ENCODE measurements at places on chromosomes 11 and 22.

DNA sequence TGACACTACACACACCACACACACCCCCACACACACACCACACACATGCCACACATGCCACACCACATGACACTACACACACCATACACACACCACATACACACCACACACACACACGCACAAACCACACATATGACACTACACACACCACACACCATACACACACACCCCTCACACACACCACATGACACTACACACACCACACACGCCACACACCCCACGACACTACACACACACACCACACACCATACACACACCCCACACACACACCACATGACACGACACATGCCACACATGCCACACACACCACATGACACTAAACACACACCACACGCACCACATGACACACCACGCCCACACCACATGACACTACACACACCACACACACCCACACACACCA lies 101.8 kb upstream of the ASPHD2 start:
- DNase-seq, result no peak

DNA sequence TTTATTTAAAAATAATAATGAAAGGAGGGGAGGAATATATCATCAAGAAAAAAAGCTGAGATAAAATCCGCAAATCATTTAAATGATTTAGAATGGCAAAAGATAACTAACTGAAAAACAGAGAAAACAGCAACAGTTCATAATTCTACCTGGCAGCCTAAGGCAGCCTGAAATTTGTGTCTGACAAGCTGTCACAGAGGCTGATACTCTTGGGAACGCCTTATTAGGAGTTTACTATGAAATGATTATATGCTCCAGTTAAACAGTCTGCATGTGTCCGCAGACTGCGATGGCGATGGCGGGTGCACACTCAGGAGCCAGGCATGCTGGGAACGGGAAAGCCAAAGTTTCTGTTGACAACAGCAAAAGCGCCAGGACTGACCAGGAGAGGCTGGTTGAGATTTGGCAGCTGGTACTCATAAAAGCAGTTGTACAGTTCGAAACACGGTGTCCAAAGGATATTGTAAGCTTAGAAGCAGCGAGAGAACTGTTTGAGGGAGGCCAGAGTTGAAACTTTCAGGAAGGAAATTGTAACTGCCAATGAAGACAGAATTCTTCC lies 172.9 kb upstream of the MPPED2 start:
- no peak for DNase-seq

- DNase-seq, result no peak
These were observed 859.3 kb downstream of the BRD1 start for GRCh38 chr22:48968201-48968959.

- no peak for DNase-seq
These were observed 5.1 kb downstream of the ZNF70 start for GRCh38 chr22:23745791-23746190.

DNA sequence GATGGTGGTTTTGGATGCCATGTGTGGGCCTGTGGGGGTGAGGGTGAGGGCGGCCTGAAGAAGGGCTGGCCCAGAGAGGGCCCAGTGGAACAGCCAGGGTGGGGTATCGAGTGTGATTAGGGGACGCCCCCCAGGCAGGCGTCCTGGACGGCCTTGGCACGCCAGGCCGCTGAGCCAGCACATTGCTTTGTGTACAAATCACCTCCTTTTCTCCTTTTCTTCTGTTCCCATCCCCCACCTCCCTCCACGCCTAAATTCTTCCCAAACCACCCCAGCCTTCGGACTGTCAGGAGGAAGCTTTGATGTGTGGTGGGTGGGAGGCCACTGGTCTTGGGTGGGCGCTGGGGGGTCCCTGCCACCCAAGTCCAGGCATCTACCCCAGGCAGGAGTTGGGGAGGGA lies 7.8 kb upstream of the CD248 start:
- no peak for DNase-seq

GRCh38 chr22:44338177-44338810 lies 25.5 kb upstream of the SHISAL1 start:
- no peak for DNase-seq

DNA sequence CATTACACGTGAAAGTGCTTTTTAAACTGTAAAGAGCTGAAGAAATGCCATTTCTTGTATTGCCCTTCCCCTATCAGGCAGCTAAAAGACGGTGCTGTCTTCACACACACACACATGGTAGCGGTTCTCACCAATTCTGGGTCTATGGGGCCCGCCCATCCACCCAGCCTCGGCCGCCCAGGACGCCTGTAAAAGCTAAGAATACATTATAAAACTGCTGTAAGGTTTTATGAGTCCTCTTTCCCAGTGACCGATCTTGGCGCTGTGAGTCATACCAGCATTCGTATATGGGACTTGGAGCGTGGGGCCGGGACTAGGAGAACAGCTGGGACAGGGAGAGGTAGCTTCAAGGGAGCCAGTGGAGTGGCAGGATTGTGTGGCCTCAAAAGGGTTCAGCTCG lies 149.7 kb upstream of the CADM1 start:
- no peak for DNase-seq

- no peak for DNase-seq
These were observed 24.8 kb downstream of the PAK1 start for GRCh38 chr11:77449060-77449521.

GRCh38 chr11:123272565-123272964 lies 77.5 kb upstream of the CLMP start:
- no peak for DNase-seq

DNA sequence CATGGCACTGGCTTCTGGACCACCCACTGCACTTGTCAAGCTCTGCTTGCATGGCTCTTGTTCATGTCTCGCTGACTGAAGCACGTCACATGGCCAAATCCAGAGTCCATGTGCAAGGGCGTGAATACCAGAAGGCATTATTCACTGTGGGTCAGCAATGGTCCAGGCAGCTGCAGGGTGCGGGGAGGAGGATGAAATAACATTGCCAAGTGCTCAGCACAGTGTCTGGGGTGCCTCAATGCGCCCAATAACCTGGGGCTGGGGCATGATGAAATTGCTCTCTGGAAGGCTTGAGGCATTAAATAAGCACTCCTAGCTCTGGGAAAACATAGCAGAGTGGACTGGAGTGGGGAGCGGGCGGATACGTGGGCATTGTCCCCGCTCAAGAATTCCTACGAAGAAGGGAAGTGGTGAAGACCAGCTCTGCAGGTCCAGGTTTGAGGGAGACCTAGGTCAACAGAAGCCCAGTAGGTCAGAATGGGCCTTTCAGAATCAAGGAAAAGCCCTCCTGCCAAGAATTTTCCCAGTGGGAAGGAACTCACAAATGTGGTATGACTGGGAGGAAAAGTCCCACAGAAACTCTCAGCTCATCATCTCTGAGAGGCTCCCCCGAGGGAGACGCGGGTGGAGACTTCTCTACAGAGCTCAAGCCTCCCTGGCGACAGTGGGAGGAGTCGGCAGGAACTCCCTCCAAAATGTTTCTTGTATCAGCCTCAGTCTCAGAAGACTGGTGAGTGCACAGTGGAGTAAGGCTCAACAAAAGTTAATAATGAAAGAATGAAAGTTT lies 15.3 kb upstream of the ACCSL start:
- DNase-seq, result no peak

GRCh38 chr11:15716550-15716949 lies 601.8 kb downstream of the INSC start:
- no peak for DNase-seq

DNA sequence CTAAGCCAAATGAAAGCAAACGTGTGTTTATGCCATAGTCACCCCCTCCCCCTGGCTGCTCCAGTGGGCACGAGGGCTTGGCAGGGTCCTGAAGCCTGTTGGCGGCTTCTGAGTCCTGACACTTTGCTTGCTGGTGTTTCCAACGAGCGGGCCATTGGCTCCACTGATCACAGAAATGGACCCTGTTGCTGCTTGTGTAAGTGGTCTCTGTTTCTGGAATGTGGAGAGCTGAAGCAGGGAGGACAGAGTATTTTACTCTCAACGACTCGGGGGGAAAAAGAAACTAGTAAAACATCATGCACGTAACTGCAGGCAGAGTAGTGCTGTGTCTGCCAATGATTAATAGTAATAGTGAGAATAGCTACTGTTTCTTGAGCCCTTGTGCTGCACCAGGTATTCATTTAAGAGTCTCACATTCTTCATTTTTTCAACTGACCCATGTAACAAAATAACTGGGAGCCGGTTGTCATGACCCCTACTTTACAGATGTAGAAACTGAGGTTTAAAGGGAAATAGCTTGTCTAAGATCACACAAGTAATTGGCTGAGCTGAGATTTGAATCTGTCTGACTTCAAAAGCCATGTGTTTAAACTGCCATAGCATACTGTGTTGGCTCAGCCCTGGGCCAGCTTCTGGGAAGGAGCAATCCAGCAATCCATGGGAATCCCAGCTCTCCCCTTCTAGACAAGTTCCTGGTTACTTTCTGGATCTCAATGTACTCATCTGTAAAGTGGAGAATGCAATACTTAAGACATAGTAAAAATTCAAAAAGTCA lies 526.7 kb downstream of the INSC start:
- no peak for DNase-seq

DNA sequence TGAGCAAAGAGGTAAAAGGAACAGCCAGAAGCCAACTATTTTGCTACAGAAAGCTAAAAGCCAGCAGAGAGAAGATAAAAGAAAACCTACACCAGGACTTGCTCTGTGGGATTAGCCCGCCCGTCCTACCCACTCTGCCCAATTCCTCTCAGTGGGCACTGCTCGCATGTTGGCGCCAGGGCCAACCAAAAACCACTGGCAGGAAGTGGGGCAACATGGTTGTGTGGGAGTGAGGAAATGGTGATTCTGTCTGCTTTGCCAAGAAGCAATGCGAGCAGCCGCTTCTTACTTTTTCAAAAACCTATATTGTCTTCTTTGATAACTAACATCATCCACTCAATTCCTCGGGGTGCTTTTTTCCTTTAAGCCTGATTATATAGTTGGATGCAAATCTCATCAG lies 14.2 kb upstream of the APOA1 start:
- no peak for DNase-seq

DNA sequence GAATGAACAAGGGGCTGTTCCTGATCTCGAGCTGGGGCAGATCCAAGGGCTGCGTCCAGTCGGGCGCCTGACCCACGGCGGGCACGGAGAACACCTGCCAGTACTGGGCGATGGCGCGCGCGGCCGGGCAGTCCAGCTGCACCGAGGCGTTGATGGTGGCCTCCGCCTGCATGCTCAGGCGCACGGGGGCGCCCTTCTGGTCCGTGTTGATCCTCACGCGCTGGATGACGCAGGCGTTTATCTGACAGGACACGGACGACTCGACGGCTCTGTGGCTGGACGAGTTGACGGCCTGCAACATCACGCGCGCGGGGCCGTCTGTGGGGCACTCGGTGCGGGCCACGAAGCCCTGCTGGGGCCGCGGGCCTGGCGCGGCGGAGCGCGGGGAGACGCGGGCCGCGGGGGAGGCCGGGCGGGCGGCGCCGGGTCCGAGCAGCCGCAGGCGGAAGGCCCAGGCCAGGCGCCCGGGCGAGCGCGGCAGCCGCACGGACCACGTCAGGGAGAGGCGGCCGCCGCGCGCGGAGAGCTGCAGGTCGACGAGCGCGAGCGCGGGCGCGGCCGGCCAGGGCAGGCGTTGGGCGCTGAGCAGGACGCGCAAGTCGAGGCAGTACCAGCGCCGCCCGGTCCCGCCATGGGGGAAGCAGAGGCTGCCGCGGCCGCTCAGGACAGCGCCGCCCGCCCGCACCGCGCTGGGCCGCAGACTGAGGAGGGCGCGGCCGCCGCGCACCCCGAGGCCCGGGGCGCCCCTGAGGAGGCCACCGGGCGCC lies 511 bp downstream of the PKDREJ start:
- no peak for DNase-seq

- no peak for DNase-seq
These were observed 5.4 kb upstream of the MCAM start for GRCh38 chr11:119322360-119322739.

DNA sequence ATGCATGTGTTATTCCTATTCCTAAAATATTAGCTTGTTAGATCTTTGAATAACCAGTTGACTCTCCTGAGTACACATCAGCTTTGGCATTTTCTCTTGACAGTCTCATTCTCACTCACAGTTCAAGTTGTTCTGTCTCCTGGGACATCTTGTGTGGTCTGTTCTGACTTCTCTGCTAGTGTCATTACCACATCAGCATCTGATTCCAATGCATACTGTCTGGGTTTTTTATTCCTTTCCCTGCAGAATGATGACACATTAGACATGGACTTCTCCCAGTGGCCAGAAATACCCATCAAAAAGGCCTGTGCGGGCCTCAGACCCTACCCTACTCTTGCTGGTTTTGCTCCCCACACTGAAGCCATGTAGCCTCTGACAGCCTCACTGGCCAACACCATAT lies 2.7 kb downstream of the ZNF74 start:
- no peak for DNase-seq
